ENCODE measurements at places on chromosomes 16 and 17.

GRCh38 chr16:71499775-71500364 is 10.7 kb upstream of the ZNF19 start:
- DNase-seq = no peak

GRCh38 chr16:78096386-78096785 is 3.1 kb upstream of the WWOX start:
- DNase-seq = no peak

GRCh38 chr16:88785106-88785924 is at the start of gene PIEZO1:
PIEZO1 (minus strand) TSS chr16:88785220; CDS start chr16:88784964, 256 bp downstream.
- DNase-seq = peak; percentile 70

GRCh38 chr16:79721270-79721669 is 120.7 kb upstream of the MAF start:
- DNase-seq = no peak

GRCh38 chr17:31508288-31509094 is 117.0 kb downstream of the RAB11FIP4 start:
- no peak for DNase-seq

DNA sequence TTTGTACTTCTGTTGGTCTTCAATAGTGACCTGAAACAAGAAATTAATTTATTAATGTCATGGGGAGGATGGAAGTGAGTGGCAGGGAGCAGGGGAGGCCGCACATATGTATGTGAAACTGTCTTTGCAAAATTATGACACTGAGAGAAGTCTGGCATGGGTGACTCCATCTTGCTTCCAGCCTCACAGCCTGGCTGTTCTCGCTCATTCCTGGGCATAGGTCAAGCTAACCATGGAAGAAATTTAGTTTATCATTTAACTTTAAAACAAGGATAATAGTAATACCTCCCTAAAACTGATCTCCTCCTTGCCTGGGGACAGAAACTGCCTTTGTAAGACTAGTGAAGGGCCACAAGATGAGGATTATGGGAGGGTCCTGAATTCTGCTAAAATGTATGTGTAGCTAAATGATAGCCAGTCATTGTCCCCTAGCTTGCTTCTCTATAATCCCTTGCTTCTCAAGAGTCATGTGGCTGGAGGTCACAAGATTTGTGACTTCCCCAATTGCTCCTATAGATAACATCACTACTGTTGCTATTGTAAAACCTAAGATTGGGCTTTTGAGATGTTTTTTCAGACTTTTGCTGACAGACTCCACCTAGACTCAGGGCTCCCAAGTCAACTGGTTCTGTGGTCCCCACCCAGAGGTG is 126.0 kb downstream of the HS3ST3A1 start:
- no peak for DNase-seq

DNA sequence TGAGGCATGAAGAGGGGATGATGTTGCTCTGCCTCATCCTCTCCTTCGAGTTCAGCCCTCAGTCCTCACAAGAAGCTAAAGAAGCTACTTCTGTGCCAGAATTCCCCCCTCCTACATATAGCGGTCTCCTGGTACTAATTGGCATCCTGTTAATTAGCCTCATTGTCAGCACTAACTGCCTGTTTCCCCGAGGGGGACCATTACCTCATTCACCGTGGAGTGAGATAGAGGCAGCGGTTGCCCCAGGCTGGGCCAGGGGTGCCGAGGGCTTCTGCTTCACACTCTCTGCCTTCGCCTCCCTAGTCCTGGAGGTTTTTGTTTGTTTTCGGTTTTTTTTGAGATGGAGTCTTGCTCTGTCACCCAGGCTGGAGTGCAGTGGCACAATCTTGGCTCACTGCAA is 5.7 kb upstream of the MINK1 start:
- DNase-seq = no peak

GRCh38 chr16:11510178-11510973 is 76.3 kb downstream of the LITAF start:
- DNase-seq = no peak

DNA sequence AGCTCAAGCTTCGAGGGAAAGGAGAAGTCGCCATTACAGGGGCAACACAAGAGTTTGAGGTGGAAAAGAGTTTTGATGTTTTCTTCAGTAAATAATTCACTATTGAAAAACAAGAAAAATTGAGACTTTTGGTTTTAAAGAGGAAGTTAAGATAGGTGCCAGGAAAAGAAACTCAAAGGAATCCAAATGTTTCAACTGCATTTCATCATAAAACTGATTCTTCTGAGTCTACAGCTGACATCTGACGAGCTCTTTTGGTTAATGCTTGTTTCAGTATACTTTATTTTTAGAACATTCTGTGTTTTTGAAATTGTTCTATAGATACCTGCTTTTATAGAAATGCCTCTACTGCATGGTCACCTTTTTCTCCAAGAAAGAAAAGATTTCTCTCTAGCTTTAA is 54.0 kb downstream of the ERN1 start:
- DNase-seq = no peak

DNA sequence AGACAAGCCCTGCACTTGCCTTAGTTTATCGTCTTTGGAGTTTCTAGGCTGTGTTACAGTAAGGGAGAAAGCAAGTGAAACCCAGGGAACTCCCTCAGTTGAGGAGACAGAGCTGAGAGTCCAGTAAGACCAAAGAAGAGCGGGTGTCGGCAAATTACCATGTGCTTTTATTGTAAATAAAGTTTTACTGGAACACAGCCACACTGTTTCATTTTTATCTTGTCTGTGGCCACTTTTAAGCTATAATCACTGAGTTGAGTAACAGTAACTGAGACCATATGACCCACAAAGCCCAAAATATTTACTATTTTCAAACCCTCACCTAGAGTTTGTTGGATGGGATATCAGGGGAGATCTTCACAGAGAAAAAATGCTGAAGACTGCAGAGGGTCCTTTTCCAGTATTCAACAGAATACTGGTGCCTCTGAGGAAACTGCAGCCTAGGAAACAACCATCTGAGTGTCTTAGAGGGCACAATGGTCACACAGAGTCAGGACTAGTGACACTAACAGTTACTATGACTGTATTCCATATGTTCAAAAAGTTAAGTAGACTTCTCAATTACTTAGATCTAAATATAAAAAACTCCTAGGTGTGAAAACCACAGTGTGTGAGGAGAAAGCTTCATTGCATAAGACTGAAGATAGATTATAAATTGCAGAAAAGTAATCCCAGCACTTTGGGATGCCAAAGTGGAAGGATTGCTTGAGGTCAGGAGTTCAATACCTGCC is 351.1 kb upstream of the TBX2 start:
- DNase-seq = no peak

DNA sequence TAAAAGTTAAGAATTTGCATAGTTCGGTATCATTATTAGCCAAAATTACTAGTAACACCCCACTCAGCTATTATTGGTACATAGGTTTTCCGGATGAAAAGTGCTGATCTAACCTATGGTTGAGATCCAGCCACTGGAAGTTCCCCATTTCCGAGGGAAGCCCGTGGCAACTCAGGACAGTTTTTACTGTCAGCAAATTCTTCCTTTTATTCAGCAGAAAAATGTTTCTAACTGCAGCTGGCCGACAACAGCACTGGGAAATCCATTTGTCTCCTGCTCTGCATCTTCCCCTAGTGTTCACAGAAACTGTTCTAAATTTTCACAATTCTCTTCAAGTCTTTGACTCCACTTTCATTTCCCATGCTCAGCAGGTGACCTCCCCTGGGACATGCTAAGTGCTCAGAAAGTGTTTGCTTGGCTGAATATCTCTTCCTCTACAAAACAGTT is 15.5 kb upstream of the MMD start:
- no peak for DNase-seq

GRCh38 chr17:50213026-50214022 is 11.9 kb upstream of the COL1A1 start:
- no peak for DNase-seq

DNA sequence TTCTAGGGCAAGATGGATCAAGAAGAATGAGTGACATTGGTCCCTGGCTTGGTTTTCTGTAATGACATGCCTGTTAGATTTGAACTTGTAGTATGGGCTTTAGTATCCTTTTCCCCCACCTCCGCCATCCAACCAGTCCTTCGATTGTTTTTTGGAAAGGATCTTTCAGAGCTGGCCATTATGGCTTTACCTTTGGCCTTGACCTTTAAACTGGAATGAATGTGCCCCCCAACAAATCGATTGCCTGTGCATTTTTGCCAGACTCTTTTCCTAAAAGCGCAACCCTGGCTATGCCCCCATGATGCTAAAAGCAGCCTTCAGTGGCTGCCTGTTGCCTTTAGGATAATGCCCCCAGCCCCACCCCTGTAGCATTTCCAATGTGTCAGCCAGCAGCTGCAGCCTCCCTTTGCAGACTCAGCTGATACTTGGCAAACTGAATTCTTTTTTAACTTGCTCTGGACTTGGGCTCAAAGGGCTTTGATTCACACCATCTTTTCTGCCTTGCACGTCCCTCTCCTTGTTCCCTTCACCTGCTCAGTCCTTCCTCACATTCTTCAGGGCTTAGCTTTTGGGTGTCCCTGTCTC is 4.0 kb downstream of the GPRC5C start:
- DNase-seq = no peak

- DNase-seq = no peak
Measured at GRCh38 chr17:2106308-2106955, 51.5 kb downstream of the HIC1 start.

GRCh38 chr17:2690165-2691068 is 21.1 kb downstream of the CLUH start:
- DNase-seq = no peak

- no peak for DNase-seq
Measured at GRCh38 chr16:82182266-82183003, 12.4 kb upstream of the MPHOSPH6 start.

- no peak for DNase-seq
Measured at GRCh38 chr16:84302111-84302954, 7.7 kb downstream of the WFDC1 start.

DNA sequence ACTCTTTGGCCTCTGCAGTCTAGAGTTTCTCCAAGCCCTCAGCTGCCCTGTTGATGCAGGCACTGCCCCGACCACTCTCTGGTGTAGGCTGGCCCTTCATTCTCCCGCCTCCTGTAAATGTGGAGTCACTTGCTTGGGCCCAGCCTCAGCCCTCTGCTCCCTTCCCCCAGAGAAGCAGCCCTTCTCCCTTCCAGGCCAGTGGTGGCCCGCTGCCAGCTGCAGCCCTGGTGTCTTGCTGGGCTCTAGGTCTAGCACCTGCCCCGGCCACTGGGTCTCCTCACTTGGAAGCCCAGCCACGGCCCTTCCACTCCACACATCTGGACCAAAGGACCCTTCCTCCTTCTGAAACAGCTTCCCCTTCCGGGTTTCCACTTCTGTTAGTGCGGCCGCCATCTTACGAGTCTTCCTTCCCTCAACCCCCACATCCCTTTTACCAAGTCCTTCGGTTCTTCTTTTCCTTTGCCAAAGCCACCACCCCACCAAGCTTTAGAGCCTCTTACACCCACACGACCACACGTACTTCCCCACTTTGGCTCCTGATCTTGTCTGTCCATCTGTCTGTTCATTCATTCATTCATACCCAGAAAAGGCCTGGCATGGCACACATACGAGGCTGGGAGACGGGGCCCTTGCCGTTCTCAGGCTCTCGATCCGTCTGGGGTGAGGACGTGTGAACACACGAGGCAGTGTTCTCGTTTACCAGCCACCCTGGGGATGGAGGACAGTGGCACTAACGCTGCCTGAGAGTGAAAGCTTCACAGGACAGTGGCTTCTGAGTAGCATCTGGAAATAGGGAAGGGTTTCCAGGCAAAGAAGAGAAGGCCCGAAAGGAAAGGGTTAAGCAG is 68.0 kb downstream of the ABR start:
- DNase-seq = peak; percentile 58

GRCh38 chr16:14609716-14610115 is 20.3 kb downstream of the PARN start:
- no peak for DNase-seq

GRCh38 chr17:83194186-83194561 is 114.8 kb downstream of the METRNL start:
- no peak for DNase-seq

GRCh38 chr17:65062171-65062915 is 5.8 kb upstream of the GNA13 start:
- no peak for DNase-seq

GRCh38 chr17:50272711-50273653 is 1.3 kb upstream of the TMEM92 start:
- peak; percentile 58 for DNase-seq

DNA sequence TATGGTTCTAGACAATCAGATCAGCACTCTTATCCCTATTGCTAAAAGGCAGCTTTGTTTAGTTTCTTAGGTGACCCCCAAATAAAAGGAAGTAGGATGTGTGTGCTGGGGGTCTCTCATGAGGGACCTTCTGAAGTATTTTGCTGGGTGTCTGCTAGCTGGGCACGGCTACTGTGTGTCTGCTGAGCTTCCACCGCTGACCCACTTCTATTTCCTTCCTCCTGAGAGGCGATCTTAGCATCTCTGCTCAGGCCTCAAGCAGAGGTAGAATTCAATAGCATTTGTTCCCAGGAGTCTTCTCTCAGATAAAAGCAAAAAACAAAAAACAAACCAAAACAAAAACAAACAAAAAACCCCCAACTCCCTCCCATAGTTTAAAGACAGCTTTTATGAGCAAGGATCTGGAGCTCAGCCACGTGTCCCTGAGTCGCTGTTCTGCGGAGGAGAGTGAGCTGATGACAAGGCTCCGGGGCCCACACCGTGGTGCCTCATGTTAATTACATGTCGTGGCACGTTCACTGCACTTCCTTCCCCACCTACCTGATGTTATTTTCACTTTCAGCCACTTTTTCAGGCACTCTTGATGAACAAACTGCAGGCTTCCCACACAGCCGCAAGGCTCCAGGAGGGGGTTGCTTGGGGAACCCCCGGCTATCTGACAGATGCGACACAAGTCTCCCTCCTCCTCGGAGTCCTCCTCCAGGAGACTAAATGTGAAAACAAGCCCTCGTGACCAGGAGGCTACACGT is 83.5 kb downstream of the MARCHF10 start:
- DNase-seq = no peak

- no peak for DNase-seq
Measured at GRCh38 chr17:64218066-64218465, 45.0 kb downstream of the TEX2 start.

DNA sequence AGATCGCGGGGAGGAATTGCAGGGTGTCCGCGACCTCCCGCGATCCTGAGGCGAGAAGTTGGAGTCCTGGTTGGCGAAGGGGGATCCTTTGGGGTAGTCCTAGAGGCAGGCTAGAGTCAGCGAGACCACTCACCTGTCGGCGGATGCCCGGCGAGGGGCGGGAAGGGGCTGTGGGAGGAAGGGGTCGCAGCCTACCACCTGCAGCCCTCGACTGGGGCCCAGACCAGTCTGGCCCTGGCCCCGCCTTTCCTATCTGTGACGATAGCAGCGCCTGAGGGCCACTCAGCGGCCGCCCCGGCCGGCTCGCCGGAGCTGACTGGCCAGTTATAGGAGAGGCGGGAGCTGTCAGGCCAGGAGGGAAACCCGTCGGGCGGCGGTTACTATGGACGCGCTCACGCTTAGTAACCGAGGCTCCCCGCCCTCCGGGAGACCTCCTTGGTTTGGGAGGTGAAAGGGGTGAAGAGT is at the start of gene TEKT3:
TSS of gene TEKT3 (minus strand) at position 213 of the 465 bp plus-strand sequence. CDS start 10,012 bp downstream, outside the sequence.
- DNase-seq = peak; percentile 90

GRCh38 chr16:14364386-14365199 is 265.5 kb downstream of the PARN start:
- DNase-seq = no peak

GRCh38 chr16:65665586-65665985 is 543.7 kb upstream of the CDH11 start:
- no peak for DNase-seq

Measured in left ventricle myocardium inferior (tissue), 1 donor.